ENCODE measurements at places on chromosomes 2 and 18. TPM values are rescaled to one million over a fixed set of nuclear protein-coding genes. Genes with fewer than 3 reads are reported as not detected.

DNA sequence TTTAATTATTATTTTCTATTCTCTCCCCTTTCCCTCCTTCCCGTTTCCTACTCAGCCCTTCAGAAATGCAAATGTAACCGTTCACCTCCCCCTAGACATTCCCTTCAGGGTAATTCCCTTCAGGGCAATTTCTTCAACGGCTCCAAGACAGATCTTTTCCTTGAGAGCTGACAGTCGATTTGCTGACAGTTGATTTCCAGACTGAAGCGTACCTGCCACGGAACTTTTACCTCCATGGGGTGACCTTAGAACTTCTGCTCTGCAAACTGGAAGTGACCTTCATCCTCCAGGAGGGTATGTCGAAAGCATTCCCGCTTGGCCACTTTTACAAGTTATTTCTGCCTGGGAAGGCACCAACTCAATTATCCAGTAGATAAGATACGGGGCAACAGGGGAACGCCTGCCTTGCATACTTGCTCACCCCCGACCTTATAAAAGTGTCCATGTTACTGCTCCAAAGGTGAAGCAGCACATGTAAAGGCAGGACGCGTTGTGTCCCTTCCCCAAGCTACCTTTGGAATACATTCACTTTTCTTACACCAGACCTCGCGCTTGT, 18.5 kb downstream of the B3GNT7 start:
- no peak overlapping the region for H3K27ac ChIP-seq
- H3K4me3 ChIP-seq: no peak overlapping the region
- peaks cover 5% of the 10 kb centered on the region for H3K4me1 ChIP-seq
- no peaks in the 10 kb centered on the region for H3K27me3 ChIP-seq
- H3K36me3 ChIP-seq: peaks cover 4% of the 10 kb centered on the region

- DNase-seq: no peak
- H3K27me3 ChIP-seq: peaks cover 13% of the 10 kb centered on the region
- H3K4me3 ChIP-seq: no peak overlapping the region
Measured at GRCh38 chr2:221203125-221203524, 369.0 kb downstream of the EPHA4 start.

GRCh38 chr2:238097988-238098871, 1.9 kb upstream of the ESPNL start:
- DNase-seq: no peak
- H3K27me3 ChIP-seq: no peaks in the 10 kb centered on the region
- H3K4me1 ChIP-seq: no peaks in the 10 kb centered on the region
- H3K4me3 ChIP-seq: no peak overlapping the region
- H3K36me3 ChIP-seq: no peaks in the 10 kb centered on the region

DNA sequence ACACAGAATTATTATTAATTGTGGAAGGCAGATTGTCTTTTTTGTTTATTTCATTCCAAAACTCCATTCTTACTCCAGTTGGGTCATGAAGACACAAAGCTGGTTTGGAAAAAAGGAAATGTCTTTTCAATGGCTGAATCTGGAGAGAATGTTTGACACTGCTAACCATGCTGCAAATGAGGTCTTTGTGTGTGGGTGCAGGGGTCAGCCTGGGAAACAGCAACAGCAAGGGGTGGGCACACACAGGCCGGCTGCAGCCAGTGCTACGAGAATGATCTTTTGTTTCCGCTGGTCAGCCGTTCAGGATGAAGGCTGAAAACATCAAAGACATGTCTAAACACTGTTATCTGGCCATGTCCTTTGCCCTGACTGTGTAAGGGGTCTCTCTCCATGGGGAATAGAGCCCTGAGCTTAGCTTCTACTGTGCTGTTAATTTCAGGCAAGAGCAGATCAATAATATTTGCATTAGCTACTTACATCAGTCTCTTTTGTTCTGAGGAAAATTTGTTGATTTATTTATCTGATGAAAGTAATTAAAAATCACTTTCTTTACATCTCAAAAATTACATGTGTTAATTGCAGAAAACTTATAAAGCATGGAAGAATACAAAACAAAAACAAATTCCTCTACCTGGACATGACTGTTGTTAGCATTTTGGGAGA, 33.3 kb upstream of the E2F6 start:
- DNase-seq: no peak
- no peaks in the 10 kb centered on the region for H3K27me3 ChIP-seq
- no peaks in the 10 kb centered on the region for H3K4me1 ChIP-seq
- peak overlapping the region; percentile 1 for H3K4me3 ChIP-seq

GRCh38 chr2:118525346-118525745, 322.1 kb downstream of the EN1 start:
- no peak overlapping the region for H3K4me3 ChIP-seq
- H3K4me1 ChIP-seq: peaks cover 4% of the 10 kb centered on the region
- DNase-seq: no peak
- H3K27me3 ChIP-seq: no peaks in the 10 kb centered on the region

DNA sequence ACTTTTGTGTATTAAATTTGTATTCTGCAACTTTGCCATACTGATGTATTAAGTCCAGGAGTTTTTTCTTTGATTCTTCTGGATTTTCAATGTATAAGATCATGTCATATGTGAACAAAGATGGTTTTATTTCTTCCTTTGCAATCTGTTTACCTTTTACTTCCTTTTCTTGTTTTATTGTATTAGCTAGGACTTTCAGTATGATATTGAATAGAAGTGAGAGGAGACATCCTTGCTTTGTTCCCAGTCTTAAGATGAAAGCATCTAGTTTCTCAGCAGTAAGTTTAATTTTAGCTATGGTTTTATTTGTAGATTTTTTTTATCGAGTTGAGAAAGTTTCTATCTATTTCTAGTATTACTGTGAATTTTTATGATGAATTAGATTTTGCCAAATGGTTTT, 25.5 kb downstream of the VRK2 start:
- no peak overlapping the region for H3K27ac ChIP-seq
- peaks cover 17% of the 10 kb centered on the region for H3K36me3 ChIP-seq
- peaks cover 2% of the 10 kb centered on the region for H3K4me1 ChIP-seq

- no peaks in the 10 kb centered on the region for H3K36me3 ChIP-seq
- H3K27ac ChIP-seq: no peak overlapping the region
- H3K4me3 ChIP-seq: no peak overlapping the region
Measured at GRCh38 chr18:75157851-75158250, 51.1 kb downstream of the PTGR3 start.

GRCh38 chr18:45448871-45449270, 166.4 kb upstream of the SLC14A2 start:
- peaks cover 6% of the 10 kb centered on the region for H3K27me3 ChIP-seq
- no peak for DNase-seq
- no peaks in the 10 kb centered on the region for H3K4me1 ChIP-seq
- no peaks in the 10 kb centered on the region for H3K36me3 ChIP-seq
- no peak overlapping the region for H3K4me3 ChIP-seq
- no peak overlapping the region for H3K27ac ChIP-seq

DNA sequence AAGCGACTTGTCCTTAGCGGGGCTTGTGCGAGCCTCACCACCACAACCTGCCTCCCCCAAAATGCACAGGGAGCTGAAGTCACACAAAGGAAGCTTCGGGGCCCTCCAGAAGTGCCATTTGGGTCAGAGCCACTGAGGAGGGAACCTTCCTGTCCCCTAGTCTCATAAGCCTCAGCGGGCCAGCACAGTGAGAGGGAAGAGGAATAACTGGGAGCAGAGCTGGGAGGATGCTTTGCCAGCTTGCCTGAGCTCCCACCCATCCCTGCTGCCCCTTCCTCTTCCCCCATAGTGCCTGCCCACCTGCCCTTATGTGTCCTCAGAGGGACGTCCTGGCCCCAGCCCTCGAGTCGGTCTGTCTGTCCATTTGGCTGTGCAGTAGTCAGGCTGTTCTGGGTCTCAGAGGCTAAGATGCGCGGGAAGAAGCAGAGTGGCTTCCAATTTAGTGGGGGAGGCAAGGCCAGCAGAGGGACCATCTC, 51.8 kb upstream of the GPR17 start:
- H3K36me3 ChIP-seq: no peaks in the 10 kb centered on the region
- no peak for DNase-seq
- H3K4me3 ChIP-seq: no peak overlapping the region

DNA sequence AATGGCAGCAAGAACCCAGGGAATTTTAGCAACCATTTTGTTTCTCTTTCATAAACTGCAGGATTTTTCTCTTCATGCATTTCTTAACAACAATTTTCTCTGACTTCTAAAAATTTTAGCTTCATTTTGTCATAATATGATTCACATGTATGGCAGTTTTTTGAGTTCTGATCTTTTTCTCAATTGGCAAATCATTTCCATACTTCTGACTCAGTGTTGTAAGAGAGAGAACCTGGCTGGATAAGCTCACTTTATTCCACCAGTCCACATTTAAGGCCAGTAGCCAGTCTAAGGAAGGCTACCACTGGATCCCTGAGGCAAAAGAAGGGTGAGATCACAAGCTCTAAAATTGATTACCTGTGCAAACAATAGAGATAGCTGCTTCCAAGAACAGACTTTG, 42.8 kb upstream of the COL3A1 start:
- no peaks in the 10 kb centered on the region for H3K4me1 ChIP-seq
- H3K27ac ChIP-seq: no peak overlapping the region
- no peaks in the 10 kb centered on the region for H3K27me3 ChIP-seq
- H3K4me3 ChIP-seq: no peak overlapping the region
- no peak for DNase-seq

DNA sequence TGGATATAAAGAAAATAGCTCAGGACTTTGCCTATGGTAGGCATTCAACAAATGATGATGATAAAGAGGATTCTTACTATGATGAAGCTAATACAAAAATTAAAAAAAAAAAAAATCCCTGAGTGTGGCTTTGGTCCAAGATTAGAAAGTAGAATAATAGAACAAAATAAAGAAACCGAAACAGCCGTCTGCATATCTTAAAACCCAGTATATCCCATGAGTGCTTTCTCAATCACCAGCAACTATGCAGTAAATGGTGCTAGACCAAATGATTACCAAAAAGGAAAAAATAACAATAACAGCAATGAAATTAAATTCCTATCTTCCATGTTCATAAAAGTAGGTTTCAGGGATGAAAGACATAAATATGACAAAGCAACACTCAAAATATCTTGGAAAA, 59.3 kb upstream of the DCC start:
- no peak overlapping the region for H3K4me3 ChIP-seq
- no peak overlapping the region for H3K27ac ChIP-seq
- no peaks in the 10 kb centered on the region for H3K36me3 ChIP-seq
- no peaks in the 10 kb centered on the region for H3K27me3 ChIP-seq

- H3K36me3 ChIP-seq: peaks cover 4% of the 10 kb centered on the region
- H3K27me3 ChIP-seq: peaks cover 7% of the 10 kb centered on the region
- H3K27ac ChIP-seq: no peak overlapping the region
- no peak overlapping the region for H3K4me3 ChIP-seq
- no peak for DNase-seq
Measured at GRCh38 chr18:10101729-10102128, 187.9 kb downstream of the VAPA start.

GRCh38 chr2:70906439-70907005, 29.2 kb upstream of the ATP6V1B1 start:
- H3K27me3 ChIP-seq: peaks cover 48% of the 10 kb centered on the region
- peaks cover 2% of the 10 kb centered on the region for H3K36me3 ChIP-seq
- peak; percentile 51 for DNase-seq
- peaks cover 25% of the 10 kb centered on the region for H3K4me1 ChIP-seq
- peak overlapping the region; percentile 61 for H3K4me3 ChIP-seq
- peak overlapping the region; percentile 61 for H3K27ac ChIP-seq

GRCh38 chr2:66872986-66873754, 438.2 kb downstream of the MEIS1 start:
- no peak overlapping the region for H3K27ac ChIP-seq
- DNase-seq: no peak
- no peaks in the 10 kb centered on the region for H3K4me1 ChIP-seq
- H3K36me3 ChIP-seq: no peaks in the 10 kb centered on the region
- H3K4me3 ChIP-seq: no peak overlapping the region

GRCh38 chr2:9975328-9975727, 23.8 kb downstream of the GRHL1 start:
- peaks cover 9% of the 10 kb centered on the region for H3K4me1 ChIP-seq
- no peak overlapping the region for H3K4me3 ChIP-seq
- no peak for DNase-seq
- peaks cover 15% of the 10 kb centered on the region for H3K27me3 ChIP-seq

DNA sequence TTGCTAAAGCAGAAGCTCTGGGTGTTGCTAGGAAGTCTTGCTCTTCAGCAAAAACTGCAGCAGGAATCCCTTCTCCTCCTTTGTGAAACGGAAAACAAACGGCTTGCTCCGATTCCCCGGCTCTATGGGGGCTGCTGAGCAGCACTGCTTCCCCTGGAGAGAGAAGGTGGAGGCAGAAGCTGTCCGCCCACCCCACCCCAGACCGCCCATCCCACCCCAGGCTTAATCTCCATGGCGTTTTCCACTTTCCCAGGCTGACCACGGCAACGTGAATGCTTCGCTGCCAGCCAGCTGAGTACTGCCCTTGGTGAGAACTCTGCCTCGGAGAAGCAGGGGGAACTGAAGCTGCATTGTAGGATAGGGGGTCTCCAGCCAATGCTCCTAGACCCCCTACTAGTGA, 139.2 kb downstream of the BCL2 start:
- no peak overlapping the region for H3K4me3 ChIP-seq
- H3K27ac ChIP-seq: peak overlapping the region; percentile 76
- peaks cover 4% of the 10 kb centered on the region for H3K36me3 ChIP-seq
- no peak for DNase-seq
- peaks cover 54% of the 10 kb centered on the region for H3K4me1 ChIP-seq

DNA sequence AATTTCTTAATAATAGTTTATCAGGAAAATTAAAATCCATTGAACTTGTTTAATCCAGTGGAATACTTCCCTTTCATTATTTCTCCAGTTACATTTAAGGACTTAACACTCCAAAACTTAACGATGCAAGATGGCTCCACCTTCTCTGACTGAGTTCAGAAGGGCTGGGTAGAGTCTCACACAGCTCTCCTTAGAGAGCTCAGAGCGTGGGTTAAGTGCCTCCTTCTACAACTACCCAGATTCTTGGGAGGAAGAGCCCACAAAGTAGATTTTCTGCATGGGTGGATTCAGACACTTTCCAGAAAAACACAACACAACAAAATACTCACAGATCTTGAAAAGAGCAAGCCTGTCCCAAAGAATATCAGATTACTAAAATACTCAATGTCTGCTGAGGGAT, 130.6 kb downstream of the THADA start:
- H3K27me3 ChIP-seq: no peaks in the 10 kb centered on the region
- H3K27ac ChIP-seq: no peak overlapping the region
- DNase-seq: no peak
- H3K4me1 ChIP-seq: peaks cover 4% of the 10 kb centered on the region
- H3K36me3 ChIP-seq: no peaks in the 10 kb centered on the region

GRCh38 chr2:8673381-8673780, 8.5 kb upstream of the ID2 start:
- H3K36me3 ChIP-seq: peaks cover 14% of the 10 kb centered on the region
- DNase-seq: no peak
- peaks cover 20% of the 10 kb centered on the region for H3K4me1 ChIP-seq
- H3K27ac ChIP-seq: no peak overlapping the region
- H3K27me3 ChIP-seq: peaks cover 8% of the 10 kb centered on the region
- no peak overlapping the region for H3K4me3 ChIP-seq

The PRSS56 gene
- total RNA-seq: not detected

The NEURL3 gene
- total RNA-seq: not detected

The GNAL gene
- total RNA-seq: 1.2 TPM

The XIRP2 gene
- total RNA-seq: not detected

The IL36B gene
- not detected for total RNA-seq

The EMILIN2 gene
- 20.8 TPM for total RNA-seq

The LYG2 gene
- not detected for total RNA-seq

The AOX1 gene
- 0.17 TPM for total RNA-seq

The HEATR5B gene
- total RNA-seq: 27.3 TPM

Data from natural killer cell treated with Interleukin-12 subunit alpha and Interleukin-12 subunit beta and Interleukin-15 and Interleukin-18, amount 100 ng/mL, for 72 hours (primary cell).